Activated CD8-positive, alpha-beta memory T cell treated with anti-CD3 and anti-CD28 coated beads for 36 hours (primary cell): ENCODE measurements at places on chromosomes 6 and 20. TPM values are rescaled to one million over a fixed set of nuclear protein-coding genes. Genes with fewer than 3 reads are reported as not detected.

Gene EPPIN
- not detected for total RNA-seq

Gene PKHD1
- total RNA-seq: not detected

Gene EFCAB8
- total RNA-seq: 0.21 TPM

Gene ECI2
- total RNA-seq: 33.7 TPM

Gene C6orf132
- total RNA-seq: 0.23 TPM

Gene NMBR
- not detected for total RNA-seq

Gene TOMM6
- 416 TPM for total RNA-seq

Gene ZNF322
- 11.1 TPM for total RNA-seq

Gene KATNA1
- 20.6 TPM for total RNA-seq

Gene TRIM15
- not detected for total RNA-seq

Gene PBOV1
- total RNA-seq: not detected

Gene FRK
- 0.04 TPM for total RNA-seq

Gene AVP
- not detected for total RNA-seq

Gene STK38
- 30.4 TPM for total RNA-seq

Gene HNF4A
- total RNA-seq: not detected

Gene METTL24
- not detected for total RNA-seq

Gene PHACTR2
- 24.2 TPM for total RNA-seq

Gene WFDC6
- not detected for total RNA-seq

Gene DEFB132
- total RNA-seq: not detected

Gene CPXM1
- 1.7 TPM for total RNA-seq

Gene FNDC1
- not detected for total RNA-seq

Gene CALHM5
- total RNA-seq: not detected

Gene CDSN
- total RNA-seq: not detected

Gene NCOA7
- total RNA-seq: 58.5 TPM

Gene TM9SF4
- total RNA-seq: 49.8 TPM

Gene DAAM2
- total RNA-seq: not detected

Gene RPS18
- total RNA-seq: 3,727 TPM

Gene ZSCAN9
- total RNA-seq: 5.8 TPM

Gene PABPC1L
- 81.6 TPM for total RNA-seq

Gene RIPK1
- 16.8 TPM for total RNA-seq

Gene RIPPLY2
- total RNA-seq: not detected

Gene MAS1
- total RNA-seq: not detected

Gene GTF3C6
- total RNA-seq: 139 TPM

Gene DEFB123
- total RNA-seq: not detected

Gene NHLRC1
- 0.23 TPM for total RNA-seq

Gene ZNF334
- 2.3 TPM for total RNA-seq

Gene HLA-DRA
- total RNA-seq: 12.9 TPM

Gene CLPSL2
- total RNA-seq: not detected

Gene OR11A1
- total RNA-seq: not detected

Gene FAXC
- 0.10 TPM for total RNA-seq

Gene CYP24A1
- total RNA-seq: 0.34 TPM

Gene RBPJL
- total RNA-seq: not detected

Gene RNF217
- total RNA-seq: 0.13 TPM

Gene ATP9A
- 1.3 TPM for total RNA-seq

Gene CENPW
- 61.1 TPM for total RNA-seq

Gene ZNF343
- total RNA-seq: 10.8 TPM

Gene HTR1B
- not detected for total RNA-seq

Gene GLP1R
- total RNA-seq: 0.15 TPM

Gene RNF39
- not detected for total RNA-seq

Gene BHLHE23
- not detected for total RNA-seq

Gene RAD21L1
- not detected for total RNA-seq

Gene EYA2
- total RNA-seq: not detected

Gene FERMT1
- total RNA-seq: 0.11 TPM
